ENCODE measurements at places on chromosomes 2 and 18.

DNA sequence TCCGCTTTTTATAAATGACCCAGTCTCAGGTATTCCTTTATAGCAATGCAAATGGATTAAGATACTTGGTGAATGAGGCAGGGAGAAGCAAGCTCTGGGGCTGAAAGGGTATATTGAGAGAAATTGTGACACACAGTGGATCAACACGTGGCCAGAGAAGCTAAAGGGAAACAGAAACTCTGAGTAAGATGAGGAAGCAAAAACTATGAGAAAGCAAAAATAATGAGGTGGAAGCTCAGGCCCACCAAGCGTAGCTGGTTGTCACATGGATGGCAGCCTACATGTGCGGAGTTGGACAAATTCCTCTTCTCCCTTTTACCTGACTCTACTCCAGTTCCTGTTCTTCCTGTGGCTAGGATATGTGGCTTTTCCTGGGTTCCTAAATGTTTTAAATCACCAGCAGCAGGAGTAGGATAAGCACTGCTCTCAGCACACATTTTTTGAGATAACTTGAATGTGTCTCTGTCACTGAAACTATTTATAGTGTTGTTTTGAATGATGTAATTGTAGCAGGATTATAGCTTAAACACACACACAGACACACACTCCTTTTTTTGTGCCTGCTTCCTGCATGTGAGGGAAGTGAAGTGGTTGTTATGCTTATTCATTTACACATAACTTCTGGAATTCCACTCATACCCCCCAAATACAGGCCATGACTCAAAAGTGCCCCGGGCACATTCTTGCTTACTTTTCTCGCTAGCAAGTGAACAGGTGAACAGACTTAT, 30.1 kb upstream of the EPC2 start:
- no peak overlapping the region for H3K27ac ChIP-seq
- H3K4me3 ChIP-seq, result no peak overlapping the region
- peak; percentile 12 for DNase-seq
- H3K4me1 ChIP-seq, result peaks cover 31% of the 10 kb centered on the region
- no peaks in the 10 kb centered on the region for H3K27me3 ChIP-seq

DNA sequence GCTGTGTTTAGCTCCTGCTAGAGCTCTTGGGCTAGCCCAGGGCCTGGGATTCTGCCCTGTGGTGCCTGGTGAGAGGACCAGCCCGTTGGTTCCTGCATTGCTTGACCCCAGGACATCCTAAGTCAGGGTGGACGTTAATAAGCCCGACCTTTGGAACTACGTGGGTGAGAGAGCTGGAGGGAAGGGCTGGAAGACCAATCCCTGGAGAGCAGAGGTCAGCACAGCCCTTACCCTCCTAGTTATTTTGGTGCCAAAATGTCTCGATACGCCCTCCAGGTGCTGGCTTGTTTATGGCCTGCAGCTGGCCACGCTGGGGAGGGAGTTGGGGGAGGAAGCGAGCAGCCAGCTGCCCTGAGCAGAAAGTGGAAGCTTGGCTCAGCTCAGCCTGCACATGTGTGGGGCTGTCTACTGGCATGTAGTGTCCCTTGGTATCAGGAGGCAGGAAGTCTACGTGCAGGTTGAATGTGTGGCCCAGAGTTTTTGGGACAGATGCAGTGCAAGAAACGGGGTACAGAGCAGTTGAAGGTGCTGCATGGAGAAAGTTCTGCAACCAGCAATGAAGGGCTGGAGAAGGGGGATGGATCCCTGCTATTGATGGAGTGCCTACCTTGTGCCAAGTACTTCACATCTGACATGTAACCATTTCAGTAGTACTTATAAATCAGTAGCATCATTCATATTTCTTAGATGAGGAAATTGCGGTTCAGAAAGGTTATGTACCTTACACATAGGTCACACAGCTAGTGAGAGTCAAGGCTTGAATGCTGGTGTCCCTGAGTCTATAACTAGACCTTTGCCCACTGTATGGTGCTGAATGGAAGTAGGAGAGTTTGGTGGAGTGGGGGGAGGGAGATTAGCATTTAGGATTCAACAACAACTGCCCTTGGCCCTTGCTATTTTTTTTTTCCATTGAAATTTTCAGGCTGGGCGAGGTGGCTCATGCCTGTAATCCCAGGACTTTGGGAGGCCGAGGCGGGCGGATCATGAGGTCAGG, 5.0 kb upstream of the DGKD start:
- H3K4me3 ChIP-seq, result no peak overlapping the region
- peak; percentile 44 for DNase-seq
- H3K4me1 ChIP-seq, result no peaks in the 10 kb centered on the region

DNA sequence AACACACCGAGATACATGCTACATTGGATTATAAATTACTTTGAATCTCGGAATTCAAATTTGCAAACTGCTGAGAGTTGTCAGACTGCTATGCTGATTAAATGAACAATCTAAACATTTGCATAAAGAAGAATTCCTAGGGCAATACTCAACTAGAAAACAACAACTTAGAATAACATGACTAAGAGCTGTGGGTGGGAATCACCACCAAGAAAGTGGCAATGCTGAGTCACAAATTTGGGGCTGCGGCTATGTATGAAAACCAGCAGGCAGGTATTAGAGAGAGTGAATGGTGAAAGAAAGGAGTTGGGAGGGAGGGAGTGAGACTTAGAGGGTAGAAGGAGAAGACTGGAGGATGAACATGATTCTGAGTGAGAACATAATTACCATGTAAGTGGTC, 559.5 kb downstream of the PIK3C3 start:
- H3K36me3 ChIP-seq, result no peaks in the 10 kb centered on the region
- H3K4me3 ChIP-seq, result no peak overlapping the region
- no peaks in the 10 kb centered on the region for H3K27me3 ChIP-seq
- no peak overlapping the region for H3K27ac ChIP-seq
- H3K4me1 ChIP-seq, result no peaks in the 10 kb centered on the region

DNA sequence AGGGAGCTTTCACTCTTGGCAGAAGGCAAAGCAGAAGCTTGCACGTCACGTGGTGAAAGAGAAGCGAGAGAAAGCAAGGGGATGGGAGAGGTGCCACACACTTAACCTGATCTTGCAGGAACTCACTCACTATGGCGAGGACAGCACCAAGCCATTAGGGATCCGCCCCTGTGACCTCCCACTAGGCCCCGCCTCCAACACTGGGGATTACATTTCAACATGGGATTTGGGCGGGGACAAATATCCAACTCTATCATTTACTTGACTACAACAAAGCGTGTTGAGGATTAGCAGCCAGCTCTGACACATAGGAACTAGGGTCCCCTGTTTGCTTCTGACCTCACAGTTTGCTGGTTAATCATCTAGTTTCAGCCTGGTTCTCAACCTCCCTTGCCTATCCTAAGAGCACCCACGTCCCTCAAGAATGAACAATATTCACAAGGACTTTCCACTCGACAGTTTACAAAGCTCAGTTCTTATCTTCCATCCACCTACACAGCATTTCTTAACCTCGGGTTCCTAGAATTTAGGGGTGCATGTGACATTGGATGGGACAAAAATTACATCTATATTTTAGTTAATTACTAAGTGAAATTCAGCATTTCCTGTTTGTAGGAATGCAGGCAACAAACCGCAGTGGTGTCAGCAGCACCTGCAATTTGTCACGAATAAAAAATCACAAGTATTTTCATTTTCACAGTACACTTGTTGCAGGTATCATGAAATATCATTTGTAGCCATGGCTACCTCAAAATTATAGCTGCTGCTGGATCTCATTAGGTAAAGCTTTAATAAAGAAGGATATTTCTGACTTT, 36.0 kb downstream of the LBH start:
- H3K27ac ChIP-seq, result no peak overlapping the region
- DNase-seq, result no peak
- H3K27me3 ChIP-seq, result no peaks in the 10 kb centered on the region
- H3K36me3 ChIP-seq, result no peaks in the 10 kb centered on the region
- no peak overlapping the region for H3K4me3 ChIP-seq

Data from tibial nerve (tissue), 4 donors.